ENCODE measurements at places on chromosomes 5 and 9. TPM values are rescaled to one million over a fixed set of nuclear protein-coding genes. Genes with fewer than 3 reads are reported as not detected.

DNA sequence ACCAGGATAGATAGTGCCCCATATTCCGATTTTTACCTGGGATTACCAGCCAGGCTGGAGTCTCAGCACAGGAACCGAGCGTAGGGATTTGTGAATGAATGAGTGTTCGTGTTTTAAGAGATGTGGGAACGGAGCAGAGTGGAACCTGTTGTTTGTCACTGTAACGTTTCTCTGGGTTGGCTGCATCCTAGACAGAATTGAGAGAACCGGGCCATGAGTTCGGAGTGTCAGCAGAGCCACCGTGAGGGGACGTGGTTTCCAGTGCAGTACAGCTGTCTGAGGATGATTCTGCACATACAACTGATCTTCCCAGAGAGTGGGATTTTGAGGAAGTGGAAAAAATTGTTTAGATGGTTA lies 1.2 kb downstream of the PDE8B start:
- DNase-seq, result no peak

DNA sequence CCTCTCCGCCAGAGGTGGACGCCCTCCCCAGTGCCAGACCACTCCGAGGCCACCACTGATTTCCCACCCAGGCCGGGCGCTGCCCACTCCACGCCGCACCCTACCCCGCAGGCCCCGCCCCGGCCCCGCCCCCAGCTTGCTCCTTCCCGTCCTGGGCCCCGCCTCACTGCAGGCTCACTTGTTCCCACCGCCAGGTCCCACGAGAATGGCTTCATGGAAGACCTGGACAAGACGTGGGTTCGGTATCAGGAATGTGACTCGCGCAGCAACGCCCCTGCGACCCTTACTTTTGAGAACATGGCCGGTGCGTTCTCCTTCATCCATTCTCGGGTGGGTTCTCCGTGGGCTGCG lies 6.5 kb downstream of the LRRC26 start:
- no peak for DNase-seq

- DNase-seq, result no peak
Measured at GRCh38 chr9:126745574-126746411, 59.0 kb upstream of the ZBTB43 start.

- DNase-seq, result no peak
Measured at GRCh38 chr9:121371495-121372061, 1.5 kb upstream of the STOM start.

The SHOC1 gene
- 0.83 TPM for polyA plus RNA-seq

DNA sequence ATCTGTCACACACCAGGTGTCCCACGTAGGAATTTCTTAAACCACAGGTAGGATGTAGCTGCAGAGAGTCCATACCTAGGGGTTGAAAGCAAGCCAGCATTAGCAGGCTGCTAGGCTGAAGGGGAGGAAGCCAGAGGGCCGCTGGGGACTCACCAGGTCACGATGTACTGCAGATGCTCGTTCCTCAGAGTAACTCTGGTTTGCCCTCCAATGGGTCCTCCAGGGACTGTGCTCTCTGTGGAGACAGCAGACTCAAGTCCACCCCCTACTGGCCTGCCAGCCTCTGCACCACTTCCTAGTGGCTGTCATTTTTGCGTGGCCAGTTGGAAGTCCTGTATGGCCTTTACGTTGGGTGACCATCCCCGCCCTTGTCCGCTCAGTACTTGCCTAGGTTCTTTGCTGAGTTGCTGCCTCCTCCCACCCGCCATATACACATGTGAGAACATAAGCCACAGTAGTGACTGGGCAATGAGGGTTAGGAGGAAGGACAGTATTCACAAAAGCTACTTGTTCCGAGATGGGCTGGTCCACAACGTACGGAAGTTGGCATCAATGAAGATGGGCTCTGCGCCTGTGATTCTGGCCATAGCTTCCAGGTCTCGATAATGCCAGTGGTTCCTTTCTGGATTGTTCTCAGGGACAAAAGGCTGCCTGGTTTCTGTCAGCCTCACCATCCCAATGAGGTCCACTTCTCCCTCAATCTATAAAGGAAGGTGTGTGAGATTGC lies 4.1 kb downstream of the RPL7A start:
- no peak for DNase-seq

GRCh38 chr5:78587081-78587774 lies 61.3 kb downstream of the LHFPL2 start:
- no peak for DNase-seq

DNA sequence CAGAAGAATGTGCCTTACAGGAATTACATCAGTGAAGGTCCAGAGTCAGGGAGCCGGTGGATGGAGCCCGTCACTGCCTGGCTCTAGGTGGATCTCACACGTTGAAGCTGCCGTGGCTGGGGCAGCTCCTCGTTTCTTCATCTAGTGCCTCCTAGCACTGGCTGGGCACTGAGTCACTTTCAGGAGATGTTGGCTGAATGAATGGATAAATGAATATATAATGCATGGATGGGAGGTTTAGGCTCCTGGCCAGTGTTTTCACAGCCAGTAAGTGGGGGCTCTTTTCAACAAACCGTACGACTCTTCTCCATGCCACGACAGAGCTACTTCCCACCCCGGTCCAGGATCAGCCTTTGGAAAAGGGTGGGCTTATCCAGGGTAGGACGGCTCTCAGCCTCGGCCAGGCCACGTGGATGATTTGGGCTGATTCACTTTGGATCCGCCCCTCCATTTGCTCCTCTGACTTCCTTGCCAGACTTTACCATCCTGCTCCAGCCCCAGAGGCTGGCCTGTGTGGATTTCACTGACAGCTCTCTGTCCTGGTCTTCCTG lies 1.3 kb upstream of the SH3PXD2B start:
- no peak for DNase-seq

The PCDHAC2 gene
- polyA plus RNA-seq, result 0.62 TPM

- no peak for DNase-seq
Measured at GRCh38 chr5:104734046-104734445, 1171.5 kb upstream of the NUDT12 start.

All from left renal pelvis (tissue), 4 donors.